ENCODE measurements at places on chromosomes 3 and 15. TPM values are rescaled to one million over a fixed set of nuclear protein-coding genes. Genes with fewer than 3 reads are reported as not detected.

GRCh38 chr15:50137330-50137761 is 18.3 kb upstream of the ATP8B4 start:
- DNase-seq = no peak

GRCh38 chr15:74540161-74540760 is 759 bp upstream of the ARID3B start:
- DNase-seq = no peak

- no peak for DNase-seq
Measured at GRCh38 chr3:135915206-135915605, 50.3 kb upstream of the PPP2R3A start.

GRCh38 chr3:101085752-101086151 is 92.5 kb upstream of the ABI3BP start:
- DNase-seq = no peak

GRCh38 chr3:113079218-113079961 is 88.6 kb downstream of the GTPBP8 start:
- DNase-seq = no peak

DNA sequence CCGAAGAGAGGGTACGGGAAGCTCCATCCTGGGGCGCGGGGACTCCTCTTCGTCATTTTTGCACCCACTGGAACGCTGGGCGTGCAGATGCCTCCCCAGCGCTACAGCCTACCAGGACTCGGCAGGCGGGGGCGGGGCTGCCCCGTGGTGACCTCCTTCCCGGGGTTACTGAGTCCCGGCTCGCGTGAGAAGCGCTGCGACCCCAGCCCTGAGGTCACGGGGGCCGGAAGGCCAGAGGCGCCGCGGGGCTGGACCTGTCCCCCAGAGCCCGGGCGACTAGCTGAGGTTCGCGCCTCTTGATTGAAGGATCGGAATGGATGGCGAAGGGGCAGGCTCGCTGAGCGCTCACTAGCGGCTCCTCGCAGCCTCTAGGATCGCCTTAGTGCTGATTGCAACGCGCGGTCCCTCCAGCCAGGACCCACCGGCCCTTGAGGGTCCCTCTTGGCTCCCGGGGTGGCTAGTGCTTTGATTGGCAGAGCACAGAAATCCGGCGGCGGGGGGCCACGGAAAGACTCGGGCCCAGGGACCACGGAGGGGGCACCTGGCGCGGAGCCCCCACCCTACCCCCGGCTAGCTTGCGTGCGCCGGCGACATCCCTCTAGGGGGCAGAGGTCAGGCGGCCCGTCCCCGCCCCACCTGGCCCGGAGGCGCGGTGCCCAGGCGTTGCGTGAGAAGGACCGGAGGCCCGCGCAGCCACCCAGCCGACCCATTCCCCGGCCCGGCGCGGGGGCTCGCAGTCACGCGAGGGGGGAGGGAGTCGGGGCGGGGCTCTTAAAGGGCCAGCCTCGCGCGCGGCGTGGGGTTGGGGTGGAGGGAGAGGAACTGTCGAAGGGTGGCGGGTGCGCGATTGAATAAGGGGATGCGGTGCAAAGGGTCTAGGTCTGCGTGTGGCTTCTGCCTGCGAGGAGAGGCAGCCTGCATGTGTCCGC is 781 bp upstream of the CYP1A1 start:
- DNase-seq = no peak

DNA sequence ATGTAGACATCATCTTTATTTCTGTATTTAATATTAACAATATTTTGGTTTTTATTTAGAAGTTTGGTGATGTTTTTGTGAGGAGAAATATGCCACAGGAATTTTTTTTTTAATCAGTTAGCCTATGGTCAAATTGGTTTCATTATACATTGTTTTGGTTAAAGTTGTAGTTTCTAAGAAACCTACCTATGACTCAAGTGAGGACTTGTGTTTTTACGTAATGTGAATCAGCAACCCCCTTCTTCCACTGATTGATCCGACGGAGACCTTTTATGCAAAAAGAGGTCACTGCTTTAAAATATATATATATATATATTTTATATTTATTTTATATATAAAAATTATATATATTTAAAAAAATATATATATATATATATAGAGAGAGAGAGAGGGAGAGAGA is 698.1 kb downstream of the FHIT start:
- DNase-seq = no peak

- no peak for DNase-seq
Measured at GRCh38 chr3:127135241-127136023, 57.5 kb upstream of the PRR23E start.

- no peak for DNase-seq
Measured at GRCh38 chr15:44790215-44790614, 53.9 kb downstream of the TRIM69 start.

DNA sequence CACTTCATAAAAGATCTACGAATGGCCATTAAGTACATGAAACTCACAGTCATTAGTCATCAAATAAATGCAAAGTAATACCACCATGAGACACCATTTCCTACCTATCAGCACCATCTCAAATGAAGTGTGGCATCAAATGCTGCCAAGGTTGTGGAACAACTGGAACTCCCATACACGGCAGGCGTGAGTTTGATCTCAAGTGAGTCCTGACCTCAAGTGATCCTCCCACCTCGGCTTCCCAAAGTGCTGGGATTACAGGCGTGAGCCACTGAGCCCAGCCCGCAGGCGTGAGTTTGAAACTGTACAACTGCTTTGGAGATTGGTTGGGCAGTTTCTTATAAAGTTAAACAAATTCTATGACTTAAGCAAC is 28.8 kb upstream of the HDAC11 start:
- no peak for DNase-seq

DNA sequence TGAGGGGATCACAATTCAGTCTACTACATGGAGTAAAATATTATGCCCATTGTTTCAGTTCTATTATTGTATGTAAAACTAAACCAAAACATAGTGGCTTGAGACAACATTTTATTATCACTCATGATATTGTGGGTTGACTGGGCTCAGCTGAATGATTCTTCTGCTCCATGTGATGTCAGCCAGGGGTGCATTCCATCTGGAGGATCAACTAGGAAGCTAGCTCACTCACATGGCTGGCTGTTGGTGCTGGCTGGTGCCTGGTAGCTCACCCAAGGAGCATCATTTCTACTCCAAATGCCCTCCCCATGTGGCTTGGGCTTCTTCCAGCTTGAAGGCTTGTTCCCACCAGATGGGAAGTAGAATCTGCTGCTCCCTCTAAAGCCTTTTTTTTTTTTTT is 51.8 kb upstream of the CLRN1 start:
- no peak for DNase-seq

DNA sequence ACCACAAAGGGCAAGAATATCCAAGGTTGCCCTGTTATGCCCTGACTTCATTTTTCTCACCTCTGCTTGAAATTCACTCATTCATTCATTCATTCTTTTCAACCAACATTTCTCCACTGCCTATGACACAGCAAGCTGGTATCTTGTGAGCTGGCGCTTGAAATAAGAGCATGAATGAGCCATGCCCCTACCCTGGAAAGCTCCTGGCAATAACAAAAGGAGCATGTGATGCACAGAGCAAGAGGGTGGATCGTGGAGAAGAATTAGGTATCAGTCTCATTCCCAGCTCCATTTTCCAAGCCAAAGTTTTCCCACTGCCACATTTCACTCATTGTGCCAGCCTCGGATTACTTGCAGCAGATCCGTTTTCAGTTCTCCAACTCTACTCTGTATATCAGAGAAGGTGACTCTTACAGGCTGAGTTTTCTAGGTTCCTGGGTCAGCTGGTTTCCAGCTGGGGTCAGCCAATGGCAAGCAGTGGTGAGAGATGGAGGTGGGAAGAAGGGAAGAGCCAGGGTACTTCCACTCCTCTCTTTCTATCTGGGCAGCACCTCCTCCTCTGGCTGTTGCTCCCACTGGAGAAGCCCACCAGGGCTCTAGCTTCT is 144.8 kb downstream of the SUCLG2 start:
- DNase-seq = no peak

- DNase-seq = no peak
Measured at GRCh38 chr3:98557324-98558010, 25.7 kb downstream of the GPR15 start.

GRCh38 chr15:65401611-65402240 is 21.0 kb downstream of the IGDCC4 start:
- DNase-seq = no peak

DNA sequence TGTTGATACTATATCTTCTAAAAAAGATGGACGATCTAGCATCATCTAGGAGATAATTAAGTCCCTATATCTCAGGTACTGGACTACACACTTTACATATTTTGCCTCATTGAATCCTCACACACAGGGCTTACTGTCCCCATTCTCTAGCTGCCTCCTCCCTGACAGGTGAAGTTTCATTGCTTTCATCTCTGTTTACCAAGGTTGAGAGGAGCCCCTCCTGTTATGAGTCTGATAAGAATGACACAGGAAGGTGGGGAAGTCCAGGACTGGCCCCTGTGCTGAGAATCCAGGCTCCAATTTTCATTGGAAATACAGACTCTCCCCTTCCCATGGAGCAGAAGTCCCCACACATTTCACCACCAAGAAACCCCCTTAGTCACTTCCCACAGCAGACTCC is 105.2 kb downstream of the XXYLT1 start:
- no peak for DNase-seq

GRCh38 chr15:37134244-37134643 is 33.9 kb upstream of the MEIS2 start:
- no peak for DNase-seq

DNA sequence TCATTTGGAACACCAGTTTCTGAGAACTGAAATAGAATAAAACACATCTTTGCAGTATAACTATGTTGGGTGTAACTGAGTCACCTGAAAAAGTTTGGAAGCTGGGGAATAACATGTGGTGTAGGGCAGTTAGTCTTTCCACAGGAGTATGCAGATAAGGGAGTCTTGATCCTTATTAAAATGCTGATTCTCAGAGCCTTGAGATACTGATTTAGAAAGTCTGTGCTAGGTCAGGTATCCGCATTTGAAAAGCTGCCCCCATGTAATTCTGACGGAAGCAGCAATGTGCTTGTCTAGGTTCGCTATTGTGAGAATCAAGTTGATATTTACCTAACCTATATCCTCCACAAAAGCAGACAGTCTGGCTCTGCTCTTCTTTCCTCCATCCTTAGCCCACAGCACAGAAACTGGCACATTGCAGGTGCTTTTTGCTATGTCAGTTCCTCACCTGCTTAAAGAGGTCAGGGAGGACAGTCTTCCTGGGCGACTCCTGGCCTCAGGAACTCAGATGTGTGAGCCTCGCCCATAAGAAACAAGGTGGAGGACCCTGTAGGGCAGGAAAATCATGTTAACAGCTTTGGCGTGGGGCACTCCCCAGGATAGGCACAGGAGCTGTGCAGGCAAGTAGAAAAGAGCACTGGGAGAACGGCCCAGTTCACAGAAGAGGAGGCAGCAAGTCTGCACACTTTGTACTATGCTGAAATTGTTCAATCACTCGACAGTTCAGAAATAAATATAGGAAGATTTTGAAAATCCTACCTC is 27.6 kb upstream of the SRPRB start:
- DNase-seq = no peak

DNA sequence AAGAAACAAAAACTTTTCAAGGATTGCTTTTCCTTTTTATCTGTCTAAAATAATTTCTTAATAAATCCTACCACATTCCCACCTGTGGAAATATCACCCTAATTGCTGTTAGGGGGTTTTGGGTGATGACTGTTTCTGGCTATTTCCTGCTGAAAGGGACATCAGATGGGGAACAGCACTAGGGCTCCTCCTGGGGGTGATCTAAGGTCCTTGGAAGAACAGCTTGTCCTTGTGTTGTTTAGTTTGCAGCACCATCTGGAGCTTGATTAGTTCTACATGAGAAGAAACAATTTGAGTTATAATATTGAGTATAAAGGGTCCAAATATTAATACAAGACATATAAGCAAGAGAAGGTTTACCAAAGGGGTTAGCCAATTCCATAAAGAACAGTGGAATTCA is 18.7 kb downstream of the OR5H15 start:
- DNase-seq = no peak

DNA sequence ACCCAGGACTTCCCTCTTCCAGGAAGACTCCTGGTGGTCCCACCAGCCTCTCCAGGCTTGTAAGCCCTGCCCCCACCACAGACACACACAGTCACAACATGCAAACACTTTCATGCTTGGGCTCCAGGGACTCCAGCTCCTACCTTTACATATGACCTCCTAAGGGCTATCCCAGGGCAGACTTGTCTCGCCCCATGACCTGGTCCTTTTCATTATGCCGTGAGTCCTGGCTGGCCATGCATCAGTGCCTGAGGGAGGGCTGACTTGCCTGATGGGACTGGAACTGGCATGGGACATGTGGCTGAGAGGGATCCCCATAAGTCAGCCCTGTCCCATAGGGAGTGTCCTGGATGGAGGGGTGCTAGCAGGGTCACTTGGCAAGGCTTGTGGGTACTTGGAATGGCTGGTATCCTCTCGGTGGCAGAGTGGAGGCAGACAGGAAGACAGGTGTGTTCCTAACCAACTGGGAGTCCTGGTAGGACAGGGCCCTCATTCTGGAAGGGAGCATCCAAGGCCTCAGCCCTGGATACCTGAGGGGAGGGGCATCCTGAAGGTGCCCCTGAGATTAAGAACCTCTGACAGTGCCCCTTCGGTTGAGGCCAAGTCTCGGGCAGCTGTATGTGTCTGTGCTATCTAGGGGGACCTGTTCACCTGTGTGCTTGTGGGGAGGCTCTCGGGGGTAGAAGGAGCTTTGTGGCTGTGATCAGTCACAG is 540 bp upstream of the HHATL start:
- DNase-seq = no peak

- DNase-seq = no peak
Measured at GRCh38 chr3:12188681-12189287, 30.1 kb upstream of the TIMP4 start.

- DNase-seq = no peak
Measured at GRCh38 chr3:65669163-65669875, 369.4 kb downstream of the MAGI1 start.

GRCh38 chr3:20747741-20748140 is 561.7 kb upstream of the SGO1 start:
- DNase-seq = no peak

GRCh38 chr15:48400086-48400485 is 68.9 kb downstream of the DUT start:
- no peak for DNase-seq

The CHDH gene
- 9.7 TPM for polyA plus RNA-seq

The LRRC34 gene
- 10.8 TPM for polyA plus RNA-seq

The DHX36 gene
- 88.6 TPM for polyA plus RNA-seq

The ZNF660 gene
- 11.0 TPM for polyA plus RNA-seq

The PLSCR2 gene
- 0.73 TPM for polyA plus RNA-seq

The MYO1E gene
- 207 TPM for polyA plus RNA-seq

The PLA2G4E gene
- polyA plus RNA-seq = not detected

The MYL3 gene
- polyA plus RNA-seq = 22.3 TPM

The NEK11 gene
- polyA plus RNA-seq = 19.3 TPM

The UROC1 gene
- polyA plus RNA-seq = 0.07 TPM

The GPR27 gene
- 9.7 TPM for polyA plus RNA-seq

The RASGRP1 gene
- polyA plus RNA-seq = 13.5 TPM
